Activated T-helper 2 cell treated with anti-CD3 and anti-CD28 coated beads, Interferon-gamma antibody, Interleukin-2, Interleukin-4, amounts not matched to agents 10 μg/mL and 5 μg/mL and 100 μg/mL, durations not matched to agents 14 hours and 24 hours and 36 hours (primary cell): ENCODE measurements at places on chromosomes 6 and 20. TPM values are rescaled to one million over a fixed set of nuclear protein-coding genes. Genes with fewer than 3 reads are reported as not detected.

The VNN1 gene
- total RNA-seq, result not detected in 2 replicates

GRCh38 chr6:73690056-73690455 lies 5.9 kb upstream of the CD109 start:
- H3K4me3 ChIP-seq, result no peak overlapping the region
- H3K4me1 ChIP-seq, result peaks cover 16% of the 10 kb centered on the region

- no peaks in the 10 kb centered on the region for H3K36me3 ChIP-seq
- H3K4me3 ChIP-seq, result no peak overlapping the region
- no peak for DNase-seq
Observed at GRCh38 chr6:10586302-10586701, 65.2 kb downstream of the GCNT2 start.

- peaks cover 27% of the 10 kb centered on the region for H3K27me3 ChIP-seq
- no peak for DNase-seq
- no peaks in the 10 kb centered on the region for H3K36me3 ChIP-seq
Observed at GRCh38 chr20:21436205-21436604, 38.9 kb upstream of the NKX2-4 start.

GRCh38 chr6:31203345-31203979 lies 33.0 kb upstream of the POU5F1 start:
- H3K4me3 ChIP-seq, result peak overlapping the region; percentile 90
- no peaks in the 10 kb centered on the region for H3K27me3 ChIP-seq

DNA sequence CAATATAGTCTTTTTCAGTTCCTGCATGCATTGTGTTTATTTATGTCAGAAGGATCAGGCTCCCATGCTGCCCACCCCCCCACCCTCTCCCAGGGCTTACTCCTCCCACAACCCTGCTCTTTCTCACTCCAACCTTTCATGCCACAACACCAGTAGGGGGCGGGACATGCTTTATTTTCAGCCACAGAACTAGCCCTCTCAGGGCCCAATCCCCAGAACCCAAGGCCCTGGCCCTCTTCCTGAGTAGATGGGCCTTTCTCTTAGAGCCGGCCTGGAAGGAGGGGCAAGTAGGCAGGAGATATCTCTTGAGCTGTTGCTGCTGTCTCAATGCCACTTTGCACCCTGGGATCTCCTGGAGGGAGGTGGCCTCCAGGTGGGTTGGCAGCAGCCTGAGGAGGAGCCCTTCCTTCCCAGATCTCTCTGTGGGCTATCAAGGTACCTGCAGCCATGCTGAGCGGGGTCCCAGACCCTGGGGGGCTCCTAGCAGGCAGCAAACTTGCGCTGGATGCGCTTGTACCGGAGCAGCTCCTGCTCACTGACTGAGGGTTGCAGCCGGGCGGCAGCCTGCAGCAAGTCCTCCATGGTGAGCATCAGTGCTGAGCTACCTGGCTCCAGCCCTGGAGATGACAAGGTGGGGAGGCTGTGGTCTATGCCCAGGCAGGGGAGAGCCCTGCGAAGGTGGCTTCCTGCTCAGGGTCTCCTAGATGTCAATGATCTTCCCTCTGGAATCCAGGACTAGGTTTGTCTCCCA lies 3.5 kb downstream of the GNMT start:
- H3K27ac ChIP-seq, result no peak overlapping the region
- peaks cover 9% of the 10 kb centered on the region for H3K27me3 ChIP-seq
- no peak for DNase-seq
- peaks cover 10% of the 10 kb centered on the region for H3K4me1 ChIP-seq
- H3K4me3 ChIP-seq, result no peak overlapping the region
- peaks cover 30% of the 10 kb centered on the region for H3K36me3 ChIP-seq

DNA sequence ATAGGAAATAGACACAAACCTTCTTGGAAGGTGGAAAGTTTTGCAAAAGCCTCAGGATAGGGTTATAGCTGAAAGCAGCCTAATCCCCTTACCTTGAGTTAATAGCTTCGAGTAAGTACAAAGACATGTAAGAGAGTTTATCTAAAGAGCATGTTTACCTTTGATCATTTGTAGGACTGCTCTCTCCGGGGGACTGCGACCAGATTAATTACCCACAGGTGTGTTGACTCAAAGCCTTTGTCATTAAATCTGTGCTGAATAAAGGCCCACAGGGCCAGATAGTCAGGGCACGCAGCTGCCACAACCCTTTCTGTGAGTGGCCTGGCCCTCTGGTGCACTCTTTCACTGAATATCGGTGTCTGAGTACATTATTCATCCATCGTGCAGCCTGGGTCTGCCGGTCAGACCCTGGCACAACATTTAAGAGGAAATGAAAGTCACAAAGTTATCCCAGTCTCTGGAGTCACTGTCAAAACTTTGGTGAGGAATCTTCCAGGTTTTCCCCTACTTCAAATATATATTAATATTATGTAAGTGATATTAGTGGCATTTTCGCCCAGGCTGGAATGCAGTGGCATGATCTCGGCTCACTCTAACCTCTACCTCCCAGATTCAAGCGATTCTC lies 5.4 kb upstream of the MICA start:
- DNase-seq, result no peak
- H3K4me3 ChIP-seq, result no peak overlapping the region
- H3K4me1 ChIP-seq, result peaks cover 40% of the 10 kb centered on the region
- no peaks in the 10 kb centered on the region for H3K36me3 ChIP-seq
- peaks cover 7% of the 10 kb centered on the region for H3K27me3 ChIP-seq
